ENCODE measurements at places on chromosomes 1 and 21.
A peak's percentile ranks its signal among the peaks of the same experiment; 100 is the strongest.

DNA sequence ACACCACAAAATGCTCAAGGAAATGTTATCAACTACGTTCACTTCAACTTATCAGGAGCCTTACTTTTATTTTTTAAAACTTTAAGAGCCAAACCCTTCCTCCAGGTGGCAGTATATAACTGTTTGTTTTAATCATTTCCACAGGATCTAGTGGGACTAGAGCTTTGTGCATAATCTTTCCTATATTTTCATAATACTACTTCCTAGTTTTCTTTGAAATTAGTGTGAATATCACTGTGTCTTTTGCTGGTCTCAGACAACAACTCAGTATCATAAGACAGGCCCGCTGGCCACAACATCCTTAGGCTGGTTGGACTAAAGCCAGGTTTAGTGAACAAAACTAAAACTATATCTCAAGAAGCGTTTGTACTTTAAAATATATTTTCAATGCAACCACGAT is 145.5 kb downstream of the TIAM1 start:
- no peak for DNase-seq

GRCh38 chr1:88043834-88044233 is 640.2 kb upstream of the PKN2 start:
- DNase-seq: no peak

DNA sequence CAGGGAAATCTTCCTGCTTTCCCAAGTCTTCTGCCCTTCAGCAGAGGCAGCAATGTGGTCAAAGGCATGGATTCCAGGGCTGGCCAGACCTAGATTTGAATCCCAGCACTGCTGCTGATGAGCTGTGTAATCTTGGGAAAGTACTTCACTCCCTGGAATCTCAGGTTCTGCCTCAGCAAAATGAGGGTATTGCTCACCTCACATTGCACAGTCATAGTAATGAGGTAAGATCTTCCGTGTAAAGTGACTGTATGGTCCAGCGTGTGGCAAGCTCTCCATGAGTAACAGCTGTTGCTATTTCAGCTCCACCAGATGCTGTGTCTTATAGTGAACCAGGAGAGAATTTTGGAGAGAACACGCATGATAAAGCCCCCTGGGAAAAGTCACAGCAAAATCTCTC is 56.1 kb upstream of the F3 start:
- no peak for DNase-seq

- DNase-seq: no peak
Observed at GRCh38 chr1:201026234-201026633, 2.7 kb upstream of the KIF21B start.

DNA sequence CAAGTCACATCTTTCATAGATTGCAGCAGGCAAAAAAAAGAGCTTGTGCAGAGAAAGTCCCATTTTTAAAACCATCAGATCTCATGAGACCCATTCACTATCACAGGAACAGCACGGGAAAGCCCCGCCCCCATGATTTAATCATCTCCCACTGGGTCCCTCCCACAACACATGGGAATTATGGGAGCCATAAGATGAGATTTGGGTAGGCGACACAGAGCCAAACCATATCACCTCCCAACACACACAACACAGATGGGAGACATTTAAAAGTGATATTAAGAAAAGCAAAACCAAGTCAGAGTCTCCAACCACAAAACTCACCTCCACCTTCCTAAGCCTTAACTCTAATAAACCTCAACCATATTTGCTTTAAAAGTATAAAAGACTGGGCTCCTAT is 61.5 kb upstream of the TIAM1 start:
- DNase-seq: no peak

DNA sequence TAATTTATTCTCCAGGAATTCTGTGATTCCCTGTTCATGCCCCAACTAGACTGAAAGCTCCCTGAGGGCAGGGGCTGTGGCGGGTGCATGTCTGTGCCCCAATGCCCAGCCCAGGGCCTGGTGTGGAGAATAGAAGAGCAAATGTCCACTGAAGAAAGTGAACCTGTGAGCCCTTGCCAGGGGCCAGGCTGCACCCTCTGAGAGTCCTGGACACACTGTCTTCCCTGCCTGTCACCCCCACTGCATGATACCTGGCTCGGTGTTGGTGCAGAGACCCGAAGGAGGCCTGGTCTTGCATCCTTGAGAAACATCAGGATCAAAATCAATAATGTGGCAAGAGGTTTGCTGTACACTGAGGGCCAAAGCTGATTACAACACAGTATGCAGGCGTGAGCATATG is 69.8 kb upstream of the RUNX3 start:
- DNase-seq: no peak

GRCh38 chr21:42227909-42228708 is 9.2 kb downstream of the ABCG1 start:
- DNase-seq: peak; percentile 73

DNA sequence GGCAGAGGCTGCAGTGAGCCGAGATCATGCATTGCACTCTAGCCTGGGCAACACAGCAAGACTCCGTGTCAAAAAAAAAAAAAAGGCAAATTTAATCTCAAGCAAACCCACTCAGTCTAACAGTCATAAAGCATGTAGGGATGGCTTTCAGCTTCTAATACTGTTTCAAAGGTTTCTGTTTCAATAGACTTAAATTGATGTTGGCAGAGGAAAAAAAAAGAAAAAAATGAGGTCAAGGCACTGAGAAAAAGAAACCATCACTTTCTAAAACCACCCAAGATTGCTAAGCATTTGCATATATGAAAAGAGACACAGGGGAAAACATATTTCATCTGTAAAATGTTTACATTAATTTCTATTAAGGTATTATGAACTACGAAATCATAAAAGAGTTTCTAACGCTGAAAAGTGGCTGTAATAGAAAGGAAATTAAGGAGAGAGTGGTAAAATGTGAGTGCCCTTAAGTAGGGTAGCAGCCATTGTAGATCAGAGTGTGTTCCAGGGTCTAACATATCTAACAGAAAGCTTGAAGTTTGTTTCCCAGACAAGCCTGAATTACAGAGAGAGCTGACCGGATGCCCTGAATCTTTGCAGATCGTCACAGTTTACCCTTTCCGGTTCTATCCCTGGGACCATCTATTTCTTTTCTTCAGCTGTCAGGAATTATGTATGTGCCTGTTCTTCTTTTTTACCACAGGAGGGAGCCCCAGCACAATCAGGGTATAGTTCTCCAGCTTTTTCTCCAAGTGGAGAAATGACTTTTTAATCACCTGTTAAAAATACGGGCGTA is 70.0 kb downstream of the PLD5 start:
- no peak for DNase-seq

DNA sequence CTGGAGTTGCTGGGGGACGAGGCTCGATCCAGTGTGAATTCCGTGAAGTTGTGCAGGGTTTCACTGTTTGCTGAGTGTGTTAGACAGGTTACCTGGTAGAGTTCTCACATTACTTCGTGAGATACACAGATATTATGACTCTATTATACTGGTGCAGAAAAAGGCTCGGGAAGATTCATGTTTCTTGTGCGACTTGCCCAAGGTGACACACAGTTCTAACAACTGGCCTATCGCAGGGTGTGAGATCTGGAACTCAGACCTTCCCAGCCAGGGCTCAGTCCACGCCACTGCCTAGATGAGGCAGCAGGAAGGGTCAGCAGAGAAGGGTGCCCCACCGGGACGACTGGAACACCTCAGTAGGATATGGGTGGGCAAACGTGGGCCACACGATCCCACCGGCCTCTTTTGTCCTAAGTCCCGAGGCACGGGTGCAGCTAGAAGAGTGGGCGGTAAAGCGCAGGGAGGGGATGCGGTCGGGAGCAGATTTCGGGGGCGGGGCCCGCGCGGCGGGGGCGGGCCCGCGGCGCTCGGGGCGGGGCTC is 296 bp upstream of the RNPEP start:
- peak; percentile 57 for DNase-seq

DNA sequence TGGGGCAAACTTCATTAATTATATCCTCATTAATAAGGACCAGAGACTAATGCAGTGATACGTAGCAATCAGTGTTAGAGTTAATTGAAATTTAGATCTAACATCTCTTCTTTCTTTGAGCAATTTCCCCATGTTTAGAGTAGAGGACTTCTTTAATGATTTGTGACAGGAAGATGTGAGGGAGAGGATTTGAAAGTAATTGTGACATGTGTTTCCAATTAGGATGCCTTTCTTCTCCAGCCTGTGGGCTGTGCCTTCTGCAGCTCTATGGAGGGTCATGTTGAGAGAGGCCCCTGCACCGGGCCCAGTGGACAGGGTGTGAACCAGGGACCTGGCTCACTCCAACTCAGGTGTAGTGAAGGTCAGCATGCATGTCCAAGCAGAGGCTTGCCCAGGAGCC is 103.0 kb downstream of the GREM2 start:
- no peak for DNase-seq

GRCh38 chr1:8397511-8397910 is 79.6 kb downstream of the SLC45A1 start:
- DNase-seq: no peak

GRCh38 chr1:43107664-43108063 is 64.4 kb downstream of the EBNA1BP2 start:
- DNase-seq: no peak

DNA sequence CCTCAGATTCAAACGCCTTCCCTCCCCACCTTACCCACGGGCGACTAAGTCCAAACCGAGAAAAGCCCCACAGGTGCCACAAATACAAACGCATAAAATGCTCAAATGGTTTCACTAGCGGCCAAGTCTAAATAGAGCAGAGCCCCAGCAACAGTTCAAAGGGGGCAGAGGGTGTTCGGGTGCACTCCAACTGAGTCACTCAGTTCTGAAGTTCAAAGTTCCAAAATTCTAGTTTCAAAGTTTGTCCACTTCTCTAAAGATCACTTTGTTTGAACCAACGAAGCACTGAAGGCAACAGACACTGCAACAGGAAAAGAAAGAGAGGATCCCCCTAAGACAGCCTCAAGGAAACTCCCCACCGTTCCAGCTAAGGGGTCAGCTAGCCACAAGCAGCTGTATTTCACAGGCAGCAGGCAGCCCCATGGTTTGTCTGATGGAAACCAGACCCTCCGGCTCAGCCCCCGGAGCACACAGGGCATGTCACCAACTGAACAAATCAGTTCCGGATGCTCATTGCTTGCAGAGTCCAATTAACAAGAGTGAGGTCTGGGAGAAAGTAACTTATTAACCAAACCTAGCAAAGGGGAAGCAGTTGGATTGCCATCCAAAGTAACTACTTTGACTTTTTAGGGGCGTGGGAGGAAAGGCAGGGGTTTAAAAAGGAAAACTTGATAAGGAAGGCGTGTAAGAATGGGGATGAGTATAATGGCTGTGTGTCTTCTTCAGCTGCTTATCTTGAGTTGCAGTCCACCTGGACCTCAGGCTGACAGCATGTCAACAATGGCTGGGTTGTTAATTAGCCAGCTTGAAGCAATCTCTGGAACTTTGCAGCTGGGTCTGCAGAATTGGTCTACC is 1423.9 kb upstream of the PRMT6 start:
- no peak for DNase-seq

GRCh38 chr1:208173749-208174148 is 70.4 kb downstream of the PLXNA2 start:
- no peak for DNase-seq

DNA sequence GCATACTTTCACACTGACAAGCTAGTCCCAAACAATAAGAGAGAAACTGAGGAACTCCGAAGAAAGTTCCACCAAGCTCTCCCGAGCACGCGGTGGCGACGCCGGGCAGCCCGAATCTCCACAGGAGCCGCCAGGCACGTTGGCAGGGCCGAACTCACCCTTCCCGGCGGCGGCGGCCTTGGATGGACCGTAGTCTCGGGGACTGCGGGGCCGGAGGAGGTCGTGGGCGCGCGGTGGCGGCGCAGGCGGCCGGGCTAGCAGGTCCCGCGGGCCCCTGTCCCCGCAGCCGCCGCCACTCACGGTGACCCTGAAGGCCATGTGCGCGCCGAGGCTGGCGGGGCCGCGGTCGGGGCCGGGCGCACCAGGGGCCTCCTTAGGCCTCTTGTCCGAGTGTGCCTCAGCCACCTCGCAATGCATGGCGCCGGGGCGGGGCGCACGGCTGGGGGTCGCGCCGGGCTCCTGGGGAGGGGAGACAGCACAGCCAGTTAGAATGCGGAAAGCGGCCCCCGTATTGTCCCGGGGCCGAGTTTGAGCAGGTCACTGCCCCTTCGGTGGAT is 1.2 kb downstream of the GLIS1 start:
- no peak for DNase-seq

DNA sequence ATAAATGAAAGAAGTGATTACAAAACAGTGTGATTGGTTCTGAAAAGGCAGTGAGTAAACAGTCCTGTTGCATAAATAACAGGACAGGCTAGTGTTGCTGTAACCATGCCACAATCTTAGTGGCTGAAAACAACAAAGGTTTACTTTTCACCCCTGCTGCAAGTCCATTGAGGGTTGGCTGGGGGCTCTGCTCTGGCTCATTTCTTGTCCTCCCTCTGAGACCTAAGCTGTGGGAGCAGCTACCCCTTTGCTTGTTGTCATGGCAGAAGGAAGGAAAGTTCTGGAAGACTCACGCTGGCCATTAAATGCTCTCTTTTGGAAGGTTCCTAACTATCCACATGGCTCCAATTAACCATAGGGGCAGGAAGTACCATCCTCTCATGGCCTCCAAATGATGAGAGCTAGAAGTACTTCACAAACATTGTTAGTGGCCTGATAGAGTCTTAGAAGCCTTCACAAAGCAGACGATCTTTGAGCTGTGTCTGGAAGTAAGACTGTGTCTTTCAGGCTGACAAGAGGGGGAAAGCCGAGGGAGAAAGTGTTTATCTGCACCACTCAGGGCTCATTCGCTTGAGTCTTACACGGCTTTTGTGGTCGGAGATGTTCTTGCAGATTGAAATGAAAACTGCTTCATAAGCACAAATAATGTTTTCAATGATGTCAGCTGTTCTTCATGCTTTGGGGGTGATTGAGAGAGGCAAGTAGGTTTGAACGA is 11.9 kb downstream of the RCSD1 start:
- no peak for DNase-seq

GRCh38 chr1:214966346-214966745 is 116.2 kb upstream of the KCNK2 start:
- no peak for DNase-seq

DNA sequence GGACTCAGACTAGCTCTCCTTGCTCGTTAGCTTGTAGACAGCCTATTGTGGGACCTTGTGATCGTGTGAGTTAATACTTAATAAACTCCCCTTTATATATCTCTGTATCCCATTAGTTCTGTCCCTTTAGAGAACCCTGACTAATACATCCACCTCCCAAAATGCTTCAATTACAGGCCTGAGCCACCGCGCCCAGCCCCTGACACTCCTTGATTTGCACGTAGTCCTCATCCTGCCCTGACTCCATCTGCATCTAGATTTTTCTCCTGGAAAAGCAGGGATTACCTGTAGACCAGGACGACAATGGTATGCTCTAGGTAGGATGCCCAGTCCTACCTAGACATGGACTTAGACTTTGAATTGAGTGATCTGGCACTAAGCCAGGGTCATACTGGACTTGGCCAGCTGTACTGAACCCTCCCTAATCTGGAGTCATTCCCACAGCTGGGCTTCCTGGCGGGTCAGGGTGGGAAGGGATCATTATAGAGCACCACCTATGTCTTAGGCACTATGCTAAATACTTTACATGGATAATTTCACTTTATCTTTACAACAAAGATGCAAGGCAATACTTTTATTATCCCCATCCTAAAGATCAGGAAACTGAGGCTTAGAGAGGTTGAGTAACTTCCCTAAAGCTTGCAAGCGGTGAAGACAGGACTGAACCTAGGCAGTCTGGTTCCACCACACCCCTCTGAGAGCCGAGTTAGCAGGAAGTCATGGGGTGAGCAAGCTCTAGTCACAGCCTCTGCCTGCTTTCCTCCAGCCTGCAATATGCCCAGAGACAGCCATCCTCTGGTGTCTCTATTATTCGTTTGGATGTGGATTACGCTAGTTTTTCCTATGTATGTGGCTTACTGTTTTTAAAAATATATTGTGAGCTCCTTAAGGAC is 89.4 kb downstream of the DTL start:
- DNase-seq: no peak

All from stimulated activated CD4-positive, alpha-beta T cell treated with anti-CD3 and anti-CD28 coated beads, Interleukin-1b, Interleukin-23, amount 100 ng/mL, for 1 hour (primary cell).